ENCODE measurements at places on chromosomes 7 and 10. TPM values are rescaled to one million over a fixed set of nuclear protein-coding genes. Genes with fewer than 3 reads are reported as not detected.

Gene FBXL13
- total RNA-seq: 0.13 TPM

Gene MORN4
- 1.1 TPM for total RNA-seq

Gene AP3M1
- 44.2 TPM for total RNA-seq

Gene PPIF
- 74.7 TPM for total RNA-seq

DNA sequence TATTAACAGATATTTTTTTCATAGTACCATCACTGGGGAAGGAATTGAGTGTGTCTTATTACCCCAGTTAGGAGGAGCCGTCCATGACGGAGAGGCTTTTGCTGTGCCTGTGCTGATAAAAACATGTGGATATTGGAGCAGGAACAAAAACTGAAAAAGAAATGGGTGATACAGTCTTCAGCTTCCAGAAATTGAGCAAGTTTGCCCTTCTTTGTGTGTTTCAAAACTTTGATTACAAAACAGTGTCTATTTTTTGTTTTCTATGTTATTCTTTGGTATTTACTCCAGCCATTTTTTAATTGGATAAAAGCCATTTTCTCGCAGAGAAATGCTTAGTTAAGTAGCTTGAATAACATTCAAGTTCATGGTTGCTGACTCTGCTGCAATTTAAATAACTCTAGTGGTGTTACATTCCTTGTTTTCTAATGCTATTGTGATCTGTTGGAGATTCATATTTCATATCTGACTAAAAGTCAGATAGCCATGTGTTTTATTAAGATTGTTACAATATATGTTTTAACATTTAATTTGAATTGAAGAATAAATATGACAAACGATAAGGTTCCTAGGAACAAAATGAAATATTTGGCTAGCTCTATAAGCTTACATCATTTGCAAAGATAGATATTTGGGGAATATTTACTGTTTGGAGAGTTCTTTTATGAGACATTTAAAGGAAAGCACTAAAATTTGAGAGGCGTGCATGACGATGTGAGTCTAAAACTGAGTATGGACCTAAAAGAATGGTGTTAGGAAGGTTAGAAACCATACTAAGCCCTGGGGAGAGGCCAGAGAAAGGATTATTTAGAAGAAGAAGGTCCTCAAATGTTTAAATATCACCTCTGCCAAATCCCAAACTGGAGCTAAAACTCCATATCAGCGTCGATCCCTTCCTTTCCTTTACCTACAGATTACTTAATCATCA is 747.3 kb upstream of the CELF2 start:
- DNase-seq: no peak

DNA sequence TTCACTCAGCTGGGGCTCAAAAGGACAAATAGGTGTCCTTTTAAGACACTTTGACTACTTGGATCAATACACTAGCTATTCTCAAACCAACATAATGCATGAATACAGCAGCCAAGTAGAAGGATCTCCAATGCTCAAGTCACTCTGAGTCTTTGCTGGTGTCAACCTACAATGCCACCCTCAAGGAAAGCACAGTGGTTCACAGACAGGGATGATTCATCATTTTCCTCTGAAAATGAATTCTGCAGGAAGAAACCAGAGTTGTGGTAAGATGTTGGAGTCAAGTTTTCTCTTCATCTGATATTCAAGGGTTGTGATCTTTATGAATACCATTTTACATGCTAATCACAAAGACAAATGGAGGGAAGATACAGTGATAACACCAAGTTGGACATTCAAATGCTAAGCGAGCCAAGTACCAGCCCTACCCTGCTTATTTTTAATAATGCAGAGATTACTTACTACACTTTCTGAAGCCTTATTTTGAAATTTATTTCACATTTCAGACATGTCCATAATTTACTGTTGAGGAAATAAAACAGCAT is 143.1 kb upstream of the FGFR2 start:
- DNase-seq: no peak

DNA sequence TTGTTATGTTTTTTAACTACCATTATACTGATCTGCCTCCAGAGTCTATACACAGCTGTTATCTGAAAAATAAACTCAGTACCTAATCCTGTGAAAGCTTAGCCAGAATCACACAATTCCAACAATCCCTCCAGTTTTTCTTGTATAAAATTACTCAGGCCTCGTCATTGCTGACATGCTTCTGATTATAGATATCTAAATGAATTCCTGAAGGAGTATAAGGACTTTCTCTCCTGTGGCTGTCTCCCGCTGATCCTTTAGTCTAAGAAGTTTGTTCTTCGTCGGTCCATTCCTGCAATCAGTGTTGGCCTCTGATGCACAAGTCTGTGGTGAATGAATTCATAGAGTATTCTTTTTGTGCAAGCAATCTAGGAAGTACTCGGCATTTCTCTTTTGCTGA is 288.9 kb upstream of the SEMA3C start:
- no peak for DNase-seq

- DNase-seq: no peak
Measured at GRCh38 chr7:1149351-1149794, 10.6 kb downstream of the ZFAND2A start.

GRCh38 chr7:157964016-157964415 is 623.6 kb downstream of the PTPRN2 start:
- DNase-seq: no peak

- DNase-seq: no peak
Measured at GRCh38 chr7:117130262-117130661, 177.0 kb downstream of the ST7 start.

DNA sequence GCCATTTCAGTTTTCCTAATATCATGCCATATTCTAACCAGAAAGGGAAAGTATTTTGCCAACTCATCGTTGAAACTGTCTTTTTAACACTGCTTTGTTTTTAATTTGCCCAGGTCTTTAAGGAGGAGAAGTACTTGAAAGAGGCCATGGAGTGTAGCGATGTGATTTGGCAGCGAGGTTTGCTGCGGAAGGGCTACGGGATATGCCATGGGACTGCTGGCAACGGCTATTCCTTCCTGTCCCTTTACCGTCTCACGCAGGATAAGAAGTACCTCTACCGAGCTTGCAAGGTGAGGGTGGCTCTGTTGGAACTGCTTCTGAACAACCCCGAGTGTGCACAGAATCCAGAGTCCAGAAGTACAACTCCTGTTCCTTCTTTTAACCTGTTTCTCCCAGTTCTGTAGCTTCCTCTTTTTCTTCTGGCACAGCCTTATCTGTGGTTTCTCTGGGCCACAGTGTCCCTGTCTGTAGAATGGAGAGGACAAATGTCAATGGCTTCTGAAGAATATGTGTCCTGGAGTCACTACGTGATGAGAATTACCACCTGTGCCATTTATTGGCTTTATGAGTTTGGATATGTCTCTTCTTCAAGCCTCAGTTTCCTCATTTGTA is 60.1 kb downstream of the LANCL2 start:
- no peak for DNase-seq

DNA sequence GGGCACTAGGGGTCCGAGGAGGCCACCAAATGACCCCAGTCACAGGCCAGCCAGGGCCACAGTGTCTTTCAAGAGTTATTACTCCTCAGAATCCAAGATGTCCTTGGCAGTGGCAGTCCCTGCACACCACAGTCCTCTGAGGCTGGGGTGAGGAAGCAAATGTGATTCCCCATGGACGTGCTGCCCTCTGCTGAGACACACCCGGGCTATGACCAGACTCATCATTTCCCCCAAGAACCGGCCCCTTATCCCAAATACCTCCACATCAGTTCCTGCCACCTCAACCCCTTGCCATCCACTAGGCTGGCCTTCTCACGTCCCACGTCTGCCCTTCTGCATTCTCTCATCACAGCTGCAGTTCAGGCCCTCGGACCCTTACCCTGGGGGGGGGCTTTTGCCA is 5.0 kb downstream of the PRKAG2 start:
- no peak for DNase-seq

DNA sequence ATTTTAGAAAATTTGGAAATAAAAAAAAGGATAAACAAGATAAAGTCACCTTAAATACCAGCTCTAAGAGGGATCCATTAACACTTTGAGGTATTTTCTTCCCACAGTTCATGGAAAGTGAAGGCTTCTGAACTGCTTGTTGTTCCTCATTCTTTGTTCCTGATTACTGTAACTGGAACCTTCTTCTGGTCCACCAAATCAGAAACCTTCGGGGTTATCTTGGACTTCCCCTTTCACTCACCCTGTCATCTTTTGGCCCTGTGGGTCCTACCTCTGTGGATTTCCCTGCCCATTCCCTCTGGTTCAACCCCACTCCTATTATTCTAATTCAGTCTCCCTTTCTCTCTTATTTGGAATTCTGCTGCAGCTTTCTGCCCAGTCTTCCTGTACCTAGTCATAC is 116.5 kb upstream of the PRPS1L1 start:
- DNase-seq: no peak

DNA sequence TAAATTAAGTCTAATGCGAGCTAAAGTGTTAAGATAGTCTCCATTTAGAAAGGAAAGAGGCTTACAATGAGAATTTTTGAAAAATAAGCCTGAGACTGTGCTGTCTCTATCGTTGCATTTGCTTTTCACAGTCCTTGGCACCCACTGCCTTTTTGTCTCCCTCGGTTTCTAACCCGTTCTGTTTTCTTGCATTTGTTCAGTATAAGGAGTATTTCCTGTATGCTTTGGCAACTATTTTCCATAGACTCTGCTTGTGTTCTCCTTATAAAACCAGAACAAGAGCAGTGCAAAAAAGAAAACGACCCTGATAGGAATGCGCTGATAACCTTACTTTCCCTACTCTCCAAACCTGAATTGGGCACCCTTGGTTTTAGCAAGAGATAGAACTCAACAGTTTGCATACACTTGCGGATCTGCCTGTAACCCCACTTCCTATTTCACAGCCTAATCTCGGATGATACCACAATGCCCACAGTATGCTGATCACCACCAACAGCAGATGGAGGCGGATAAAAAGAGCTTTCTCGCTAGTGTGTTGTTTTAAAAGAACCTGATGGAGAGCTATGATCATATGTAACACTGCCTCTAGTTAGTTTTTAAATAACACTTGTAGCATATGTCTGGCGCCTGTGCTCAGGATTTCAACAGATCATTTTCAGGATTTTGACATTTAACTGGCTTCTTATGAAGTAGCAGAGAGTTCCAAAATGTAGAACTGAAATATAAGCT is 1.6 kb upstream of the ARHGAP12 start:
- DNase-seq: peak; percentile 73

GRCh38 chr7:130988443-130988842 is 254.4 kb upstream of the KLF14 start:
- no peak for DNase-seq

- DNase-seq: no peak
Measured at GRCh38 chr7:128215281-128215680, 25.8 kb upstream of the LEP start.

- no peak for DNase-seq
Measured at GRCh38 chr10:36393801-36394200, 731.6 kb upstream of the ANKRD30A start.

DNA sequence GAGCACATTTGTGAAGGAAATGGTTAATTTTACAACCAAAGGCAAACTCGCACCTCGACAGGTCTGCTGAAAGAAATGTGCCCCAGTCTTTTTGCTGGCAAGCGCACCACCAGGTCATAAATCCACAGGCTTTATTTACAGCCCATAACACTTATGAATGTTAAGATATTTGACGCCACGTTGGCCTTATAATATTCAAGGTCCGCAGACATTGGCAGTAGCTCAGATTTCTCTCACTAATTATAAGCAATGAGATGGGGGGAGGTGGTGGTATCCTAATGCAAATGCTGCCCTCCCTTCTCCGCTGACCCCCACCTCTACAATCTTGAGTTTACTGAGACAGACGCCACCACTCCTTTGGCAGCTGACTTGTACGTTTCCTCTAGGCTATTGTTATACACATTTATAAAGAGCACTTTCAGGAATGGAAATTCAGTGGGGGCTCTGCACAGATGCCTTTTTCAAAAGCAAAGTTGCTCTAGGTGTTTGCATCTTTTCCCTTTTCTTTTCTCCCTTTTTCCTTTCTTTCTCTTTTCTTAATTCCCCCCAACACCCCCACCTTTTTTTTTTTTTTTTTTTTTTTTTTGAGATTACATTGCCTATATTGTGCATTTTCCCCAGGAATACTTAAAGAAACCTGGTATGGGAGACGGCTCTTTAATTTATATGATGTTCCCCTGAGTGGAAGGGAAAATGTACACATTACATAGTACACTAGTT is 6.7 kb downstream of the TCF7L2 start:
- no peak for DNase-seq

- DNase-seq: no peak
Measured at GRCh38 chr10:93954299-93954698, 39.4 kb upstream of the PLCE1 start.

GRCh38 chr10:124643330-124644009 is 100.7 kb downstream of the FAM53B start:
- DNase-seq: no peak

DNA sequence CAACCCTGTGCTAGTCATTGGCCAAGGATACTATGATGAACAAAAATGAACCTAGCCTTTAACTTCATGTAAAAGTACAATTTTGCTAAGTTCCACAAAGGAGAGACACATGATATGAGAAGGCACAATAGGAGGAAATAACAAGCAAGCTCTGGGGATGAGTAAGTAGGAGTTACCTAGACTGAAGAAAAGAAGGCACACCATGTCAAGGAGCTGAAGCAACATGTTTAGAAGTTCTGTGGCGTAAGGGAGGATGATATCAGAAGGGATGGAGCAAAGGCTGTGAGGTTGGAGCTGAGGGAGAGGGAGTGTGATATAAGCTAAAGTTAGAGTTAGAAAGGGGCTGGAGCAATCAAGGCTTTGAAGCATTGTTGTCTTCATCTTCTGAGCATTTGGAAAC is 25.6 kb downstream of the KIFBP start:
- DNase-seq: no peak

- no peak for DNase-seq
Measured at GRCh38 chr7:24720283-24720682, 37.0 kb downstream of the GSDME start.

DNA sequence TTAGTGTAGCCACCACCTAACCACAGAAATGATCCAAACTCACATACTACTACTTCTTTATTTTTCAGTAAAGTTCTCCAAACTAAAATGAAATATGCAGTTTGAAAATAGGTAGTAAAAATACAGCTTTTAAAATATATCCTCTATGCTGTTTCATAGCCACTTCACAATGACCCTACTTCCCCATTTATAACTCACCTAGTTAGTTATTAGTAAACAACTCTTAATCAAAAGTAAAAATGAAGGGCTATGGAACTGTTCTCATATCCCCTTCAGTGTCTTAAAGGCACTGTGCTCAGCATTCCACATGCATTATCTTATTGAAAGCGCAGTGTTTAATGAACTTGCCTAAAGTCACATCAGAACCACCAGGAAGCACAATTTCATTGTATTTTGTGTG is 43.5 kb downstream of the KMT2C start:
- no peak for DNase-seq

GRCh38 chr7:11428877-11429581 is 403.0 kb downstream of the THSD7A start:
- DNase-seq: no peak

DNA sequence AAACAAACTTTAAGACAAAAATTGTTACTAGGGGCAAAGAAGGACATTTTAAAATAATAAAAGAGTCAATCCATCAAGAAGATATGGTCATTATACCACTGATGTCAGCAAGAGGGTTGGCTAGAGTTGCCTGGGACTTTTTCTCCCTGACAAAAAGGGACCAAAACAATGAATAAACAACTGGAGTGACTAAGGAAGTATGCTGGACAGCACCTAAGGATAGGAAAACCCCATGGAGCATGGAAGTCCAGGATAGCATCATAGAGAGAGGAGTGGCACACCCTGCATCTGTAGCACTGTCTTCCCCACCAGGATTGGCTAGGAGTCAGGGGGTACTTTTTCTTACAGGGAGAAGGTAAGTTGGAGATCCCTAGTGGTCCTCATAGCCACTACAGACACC is 73.5 kb upstream of the MACROH2A2 start:
- DNase-seq: no peak

Measured in activated CD8-positive, alpha-beta T cell treated with anti-CD3 and anti-CD28 coated beads, Interleukin-2, amount 10 ng/mL, durations not matched to agents 7 days and 5 days (primary cell).